ENCODE measurements at places on chromosomes 11 and 22.
A peak's percentile ranks its signal among the peaks of the same experiment; 100 is the strongest.

- DNase-seq, result no peak
Measured at GRCh38 chr22:37884420-37884819, 21.7 kb upstream of the MICALL1 start.

DNA sequence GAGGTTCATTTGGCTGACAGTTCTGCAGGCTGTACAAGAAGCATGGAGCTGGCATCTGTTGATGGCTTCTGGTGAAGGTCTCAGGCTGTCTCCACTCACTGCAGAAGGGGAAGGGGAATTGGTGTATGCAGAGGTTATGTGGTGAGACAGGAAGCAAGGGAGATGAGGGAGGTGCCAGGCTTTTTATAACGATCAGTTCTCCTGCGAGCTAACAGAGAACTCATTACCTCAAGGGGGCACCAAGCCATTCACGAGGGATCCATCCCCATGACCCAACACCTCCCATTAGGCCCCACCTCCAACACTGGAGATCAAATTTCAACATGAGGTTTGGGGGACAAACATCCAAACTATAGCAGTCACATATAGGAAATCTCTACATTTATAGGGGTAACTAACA is 38.7 kb upstream of the E2F8 start:
- no peak for DNase-seq

GRCh38 chr11:86574493-86575207 is 97.8 kb downstream of the ME3 start:
- DNase-seq, result no peak

DNA sequence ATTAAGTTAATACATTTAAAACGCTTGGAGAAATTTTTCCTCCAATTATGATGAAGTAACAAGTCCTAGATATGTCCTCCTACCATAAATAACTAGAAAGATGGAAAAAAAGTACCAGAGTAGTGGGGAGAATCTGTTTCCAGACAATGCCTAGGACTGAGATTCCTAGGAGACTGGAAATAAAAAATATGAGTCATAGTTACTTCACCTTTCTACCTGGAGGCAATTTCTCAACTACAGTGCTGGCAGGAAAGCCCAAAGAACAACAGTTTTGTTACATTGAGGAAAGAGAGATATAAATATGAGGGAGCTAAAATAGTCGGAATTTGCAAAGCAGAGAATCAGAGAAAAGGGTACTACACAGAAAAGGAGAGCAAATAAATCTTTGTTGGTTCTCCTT is 202.1 kb upstream of the ARHGAP42 start:
- no peak for DNase-seq

DNA sequence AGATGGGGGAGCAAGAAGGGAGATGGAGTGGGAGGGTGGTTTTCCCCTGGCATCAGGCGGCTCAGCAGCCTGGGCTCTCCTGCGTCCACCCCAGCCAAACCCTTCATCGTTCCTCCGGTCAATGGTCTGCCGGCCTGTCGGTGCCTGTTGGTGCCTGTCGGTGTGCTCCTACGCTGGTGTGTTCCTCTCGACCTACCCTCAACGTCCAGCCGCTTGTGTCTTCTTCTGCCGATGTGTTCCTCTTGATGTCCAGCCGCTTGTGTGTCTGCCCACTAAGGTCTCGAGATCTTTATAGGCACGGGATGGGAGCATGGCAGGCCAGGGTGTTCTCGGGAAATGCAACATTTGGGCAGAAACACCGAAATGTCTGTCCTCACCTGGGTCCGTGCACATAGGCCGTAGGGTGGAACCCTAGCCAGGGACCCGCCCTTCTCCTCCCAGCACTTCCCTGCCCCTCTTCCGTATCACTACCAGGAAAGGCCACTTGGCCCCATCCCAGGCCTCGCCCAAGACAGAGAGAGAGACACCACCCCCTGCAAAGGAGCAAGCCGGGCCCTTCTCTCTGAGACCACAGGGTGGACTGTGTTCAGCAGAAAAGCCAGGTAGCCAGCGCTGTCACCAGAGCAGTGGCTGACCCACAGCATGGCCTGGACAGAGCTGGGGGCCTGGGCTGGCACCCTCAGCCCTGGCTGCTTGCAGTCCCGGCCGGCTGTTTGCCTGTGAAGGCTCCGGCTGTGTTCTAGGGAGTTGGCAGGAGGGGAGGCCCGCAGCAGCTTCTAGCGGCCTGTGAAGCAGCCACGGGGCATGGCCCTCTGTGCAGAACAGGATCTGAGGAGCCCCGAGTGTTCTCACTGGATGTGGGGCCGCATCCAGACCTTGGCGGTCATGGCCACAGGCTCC is 61.6 kb upstream of the KCNQ1OT1 start:
- no peak for DNase-seq

GRCh38 chr11:121626507-121626875 is 173.7 kb upstream of the SORL1-AS1 start:
- DNase-seq, result no peak

GRCh38 chr11:127288926-127289325 is 288.4 kb upstream of the KIRREL3 start:
- no peak for DNase-seq

DNA sequence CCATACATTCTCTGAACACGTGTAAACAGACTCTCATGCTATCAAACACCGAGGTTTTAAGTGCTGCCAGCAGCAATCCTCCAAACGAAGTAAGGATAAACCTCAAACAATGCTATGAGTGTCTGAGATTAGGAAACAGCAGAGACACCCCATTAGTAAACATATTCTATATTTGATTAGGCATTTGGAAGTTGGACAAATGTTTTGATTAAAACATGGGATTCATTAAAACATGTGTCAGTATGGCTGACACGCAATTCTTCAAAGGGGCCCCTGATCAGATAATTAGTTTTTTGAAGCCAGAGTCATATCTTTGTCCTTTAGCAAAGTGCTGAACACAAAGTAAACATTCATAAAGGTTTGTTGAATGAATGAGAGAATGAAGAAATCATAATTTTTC is 33.2 kb upstream of the BLID start:
- DNase-seq, result no peak

DNA sequence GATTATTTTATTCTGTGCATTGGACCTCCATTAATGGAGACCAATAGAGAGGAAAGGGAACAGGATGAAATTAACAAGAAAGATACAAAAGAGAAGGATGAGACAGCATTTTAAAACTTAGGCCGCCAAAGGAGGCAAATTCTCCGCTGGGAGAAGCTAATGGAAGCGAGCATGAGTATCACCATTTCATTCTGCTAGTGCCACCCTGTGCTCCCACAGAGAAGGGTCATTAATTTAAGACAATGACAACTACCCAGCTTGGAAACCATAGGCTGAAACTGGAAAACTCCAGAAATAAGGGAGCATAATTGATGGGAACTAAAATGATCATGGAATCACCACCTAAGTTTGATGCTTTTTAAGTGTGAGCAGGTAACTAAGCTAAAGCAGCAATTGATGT is 69.2 kb downstream of the SLC36A4 start:
- DNase-seq, result no peak

DNA sequence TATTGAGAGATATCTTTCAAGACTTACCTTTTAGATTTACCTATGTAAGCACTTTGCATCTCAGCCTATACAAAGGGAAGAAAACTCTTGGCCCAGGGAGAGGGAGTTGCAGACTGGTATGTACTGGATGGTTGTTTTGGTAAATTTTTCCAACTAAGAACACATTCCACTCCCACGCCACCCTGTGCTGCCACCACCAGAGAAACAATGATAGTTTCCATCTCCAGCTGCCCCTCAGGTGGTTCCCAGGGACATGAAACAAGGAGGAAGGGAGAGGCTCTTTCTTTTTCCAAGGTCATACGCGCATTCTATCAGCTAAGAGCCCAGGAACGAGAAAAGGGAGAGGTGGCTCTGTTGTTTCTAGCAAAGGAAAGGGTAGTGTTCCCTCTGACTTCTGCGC is 34.4 kb downstream of the CCDC34 start:
- no peak for DNase-seq

- no peak for DNase-seq
Measured at GRCh38 chr11:1506981-1507380, 20.4 kb upstream of the MOB2 start.

DNA sequence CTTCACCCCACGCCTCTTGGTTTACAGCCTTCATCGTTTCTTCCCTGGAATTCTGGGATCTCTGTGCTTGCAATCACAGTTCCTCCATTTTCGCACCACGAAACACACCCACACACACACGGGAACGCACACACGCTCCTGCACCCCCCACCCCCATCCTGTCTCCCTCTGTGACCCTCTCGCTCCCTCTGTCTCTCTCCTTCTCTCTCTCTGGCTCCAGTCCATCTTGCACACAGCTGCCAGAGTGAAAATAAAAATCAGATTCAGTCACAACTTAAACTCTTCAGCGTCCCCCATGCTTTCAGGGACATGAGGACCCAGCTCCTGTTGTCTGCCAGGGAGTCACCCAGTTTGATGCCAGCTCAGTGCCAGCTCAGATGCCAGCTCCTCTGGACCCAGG is 3.0 kb downstream of the GAL start:
- no peak for DNase-seq

GRCh38 chr22:22182990-22183264 is 61.7 kb upstream of the VPREB1 start:
- DNase-seq, result no peak

DNA sequence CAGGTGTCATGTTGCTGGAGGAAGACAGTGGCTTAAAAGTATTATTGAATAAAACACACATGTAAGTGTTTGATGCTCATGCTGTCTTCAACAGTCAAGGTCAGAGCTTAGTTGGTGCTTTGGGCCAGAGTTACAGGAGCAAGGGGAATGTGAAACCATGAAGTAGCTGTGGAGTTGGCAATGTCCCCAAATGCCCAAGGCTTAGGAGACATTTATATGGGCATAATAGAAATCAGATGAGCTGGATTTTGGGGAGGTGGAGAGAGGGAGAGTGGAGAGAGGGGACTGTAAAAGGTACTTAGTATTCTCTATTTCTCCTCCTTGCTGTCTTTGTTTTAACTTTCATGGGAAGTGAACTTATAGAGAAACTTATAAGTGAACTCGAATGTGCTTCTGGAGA is 407.8 kb downstream of the ETS1 start:
- no peak for DNase-seq

DNA sequence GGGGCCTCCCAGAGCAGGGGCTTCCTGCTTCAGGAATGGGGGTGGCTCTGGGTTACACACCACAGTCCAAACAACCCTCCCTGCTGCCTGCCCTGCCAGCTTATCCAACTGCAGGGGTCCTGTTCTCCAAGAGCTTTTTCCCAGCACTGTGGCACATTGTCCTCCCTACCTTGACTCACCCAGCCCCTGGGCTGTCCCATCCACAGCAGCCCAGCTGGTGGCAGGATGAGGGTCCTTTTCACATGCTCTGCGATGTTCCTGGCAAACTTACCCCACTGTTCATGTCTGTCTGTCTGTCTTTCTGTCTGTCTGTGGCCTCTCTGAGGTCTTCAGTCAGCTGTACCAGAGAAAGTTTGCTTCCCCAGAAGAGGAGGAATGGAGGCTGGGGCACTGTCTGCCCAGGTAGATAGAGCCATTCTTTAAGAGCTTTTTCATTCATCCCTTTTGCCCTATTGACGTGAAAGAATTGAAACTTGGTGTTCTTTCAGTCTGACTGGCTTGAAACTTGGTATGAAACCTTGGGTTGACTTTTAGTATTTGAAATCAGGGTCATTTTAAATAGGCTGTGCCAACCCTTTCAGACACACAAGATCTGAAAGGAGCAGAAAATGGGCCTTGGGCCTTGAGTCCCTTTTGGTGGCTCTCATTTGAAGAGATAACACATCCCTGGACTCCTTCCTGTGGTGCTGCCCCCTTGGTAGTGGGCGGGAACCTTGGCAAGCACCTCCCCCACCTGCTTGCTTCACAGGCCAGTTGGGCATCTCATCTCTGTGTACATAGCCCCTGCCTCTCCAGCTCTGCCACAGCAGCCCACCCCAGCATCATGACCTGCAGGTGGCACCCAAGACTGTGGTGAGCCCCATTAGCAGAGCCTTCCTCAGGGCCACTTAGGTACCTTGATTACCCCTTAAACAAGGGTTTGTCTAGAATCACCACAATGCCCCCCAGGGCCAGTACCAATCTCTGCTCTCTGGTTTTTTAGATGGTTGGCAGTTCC is 74.6 kb upstream of the SUSD2 start:
- no peak for DNase-seq

- no peak for DNase-seq
Measured at GRCh38 chr11:102678022-102678421, 27.5 kb downstream of the MMP27 start.

GRCh38 chr11:120139316-120140069 is 1.6 kb upstream of the TRIM29 start:
- DNase-seq, result no peak

DNA sequence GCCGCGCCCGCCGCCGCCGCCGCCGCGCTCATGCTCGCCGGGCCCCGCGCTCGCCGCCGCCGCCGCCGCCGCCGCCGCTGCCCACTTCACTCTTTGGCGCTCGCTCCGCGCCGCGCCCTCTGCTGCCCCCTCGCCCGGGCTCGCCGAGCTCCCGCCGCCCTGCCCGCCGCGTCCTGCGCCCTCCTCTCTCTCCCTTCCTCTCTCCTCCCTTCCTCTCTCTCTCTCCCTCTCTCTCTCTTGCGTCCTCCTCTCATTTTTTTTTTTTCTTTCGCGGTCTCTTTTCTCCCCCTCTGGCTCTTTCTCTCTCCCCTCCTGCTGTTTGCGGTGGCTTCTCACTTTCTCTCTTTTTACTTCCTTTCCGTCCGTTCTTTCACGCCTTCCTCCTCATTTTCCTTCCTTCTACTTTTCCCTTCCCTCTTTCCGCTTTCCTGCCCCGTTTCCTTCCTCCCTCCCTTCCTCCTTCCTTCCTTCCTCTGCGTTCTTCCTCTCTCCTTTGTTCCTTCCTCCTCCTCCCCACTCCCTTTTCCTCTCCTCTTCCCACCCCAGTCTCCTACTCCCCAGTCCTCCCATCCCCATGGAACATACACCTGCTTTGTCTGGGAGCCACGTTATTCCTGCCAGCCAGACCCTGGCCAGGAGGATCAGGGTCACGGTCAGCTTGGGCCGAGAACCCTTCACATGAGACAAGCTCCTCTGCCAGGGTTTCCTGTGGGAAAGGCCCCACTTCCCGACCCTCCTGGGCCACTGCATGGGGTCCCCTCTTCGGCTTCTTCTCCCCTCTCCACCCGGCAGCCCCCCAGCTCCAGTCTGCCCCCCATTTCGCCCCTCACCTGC is 19.3 kb upstream of the SHISAL1 start:
- peak; percentile 70 for DNase-seq

DNA sequence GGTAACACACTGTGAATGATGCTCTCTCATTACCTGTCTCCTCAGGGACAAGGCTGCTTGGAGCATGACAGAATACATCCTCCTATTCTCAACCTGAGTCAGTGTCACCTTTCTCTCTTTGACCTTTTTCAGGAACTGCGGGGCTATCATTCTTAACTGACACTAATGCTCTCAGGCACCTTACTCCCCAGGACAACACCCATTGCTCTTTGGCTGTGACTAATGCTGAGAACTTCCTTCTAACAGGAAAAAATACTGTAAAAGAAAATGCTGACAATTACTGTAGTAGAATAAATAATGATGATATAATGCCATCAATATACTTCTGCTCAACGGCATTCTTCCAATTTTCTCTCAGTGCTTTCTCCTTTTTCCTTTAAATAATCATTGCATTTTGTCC is 2082.7 kb upstream of the RAG2 start:
- no peak for DNase-seq

DNA sequence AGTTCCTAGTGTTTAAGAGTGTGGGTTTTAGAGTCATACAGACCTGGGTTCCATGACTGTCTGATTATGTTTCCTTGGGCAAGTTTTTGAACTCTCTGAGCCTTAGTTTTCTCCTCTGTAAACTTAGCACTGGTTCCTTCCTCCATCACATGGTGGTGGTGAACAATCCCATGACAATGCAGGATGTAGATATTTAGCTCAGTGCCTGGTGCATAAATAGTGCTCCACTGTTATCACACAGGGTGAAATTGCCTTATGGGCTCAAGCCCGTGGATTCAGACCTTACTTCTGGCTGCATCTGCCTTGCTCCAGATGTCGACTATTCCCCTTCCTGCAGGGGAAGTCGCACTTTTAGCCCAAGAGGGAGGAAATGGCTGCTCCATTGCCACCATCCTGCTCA is 62.7 kb downstream of the LDLRAD3 start:
- DNase-seq, result no peak
